ENCODE measurements at places on chromosomes 6 and 20.

DNA sequence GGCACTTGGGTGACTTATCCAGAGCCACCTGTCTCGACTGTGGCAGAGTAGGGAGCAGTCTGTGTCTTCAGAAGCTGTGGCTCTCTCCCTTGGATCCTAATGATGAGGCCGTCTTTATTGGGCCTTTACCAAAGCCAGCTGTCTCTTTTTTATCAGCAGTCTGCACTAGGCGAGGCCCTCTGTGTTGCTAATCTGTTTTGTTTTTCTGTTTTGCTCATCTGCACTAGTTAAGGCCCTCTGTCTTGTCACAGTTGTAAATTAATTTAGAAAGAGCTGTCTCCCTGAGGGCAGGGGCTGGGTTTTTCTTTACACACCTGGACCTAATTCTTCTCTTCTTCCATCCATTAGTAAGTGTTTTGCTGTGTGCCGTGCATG lies 45.0 kb downstream of the CDS2 start:
- DNase-seq = no peak

DNA sequence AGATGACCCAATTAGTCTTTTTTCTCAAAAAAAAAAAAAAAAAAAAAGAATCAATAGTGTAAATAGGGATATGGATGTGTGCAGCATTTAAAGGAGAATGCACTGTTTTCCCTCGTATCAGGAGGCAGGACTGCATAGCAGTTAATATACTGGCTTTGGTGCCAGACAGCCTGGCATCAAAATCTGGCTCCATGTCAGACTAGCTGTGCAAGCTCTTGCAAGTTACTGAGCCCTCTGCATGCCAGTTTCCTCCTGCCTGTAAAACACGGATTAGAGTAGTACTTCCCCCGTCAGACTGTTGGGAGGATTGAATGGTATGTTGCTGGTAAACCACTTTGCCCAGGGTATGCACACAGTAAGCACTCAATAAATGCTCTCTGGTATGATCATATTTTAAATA lies 594.2 kb upstream of the CHD6 start:
- DNase-seq = no peak

DNA sequence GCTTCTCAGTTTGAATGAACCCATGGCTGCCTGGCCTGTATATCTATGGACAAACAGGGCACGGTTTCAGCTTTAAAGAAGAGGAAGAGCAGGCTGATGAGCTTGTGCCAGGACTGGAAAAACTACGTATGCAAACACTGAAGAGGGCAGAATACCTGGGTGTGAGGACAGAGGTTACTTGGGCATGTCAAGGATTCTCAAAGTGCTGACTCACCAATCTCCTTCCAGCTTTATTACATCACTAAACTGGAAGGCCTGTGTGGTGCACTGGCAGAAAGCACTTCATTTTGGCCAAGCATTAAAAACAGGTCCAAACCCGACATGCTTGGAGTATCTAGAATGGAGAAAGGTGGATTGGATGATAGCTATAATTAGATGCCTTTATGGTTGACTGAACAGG lies 95.2 kb downstream of the GMPR start:
- no peak for DNase-seq

DNA sequence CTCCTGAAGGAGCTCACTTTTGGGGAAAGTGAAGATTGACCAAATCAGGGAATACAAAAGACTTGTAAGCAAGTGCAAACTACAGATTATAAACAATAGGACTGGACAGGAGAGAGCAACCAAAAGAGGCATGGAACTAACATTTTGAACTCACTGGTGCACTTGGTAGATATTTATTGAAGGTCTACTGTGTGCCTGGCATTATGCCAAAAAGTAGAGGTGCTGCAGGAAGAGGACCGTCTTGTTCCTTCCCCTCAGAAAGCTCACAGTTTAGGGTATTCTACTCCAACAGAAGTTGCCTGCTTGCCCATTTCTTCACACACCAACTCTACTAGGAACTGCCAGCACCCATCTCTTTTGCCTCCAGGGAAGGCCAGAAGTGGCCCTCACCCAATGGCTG lies 10.0 kb upstream of the TSHZ2 start:
- no peak for DNase-seq

- no peak for DNase-seq
Measured at GRCh38 chr20:51696304-51697071, 71.7 kb downstream of the ATP9A start.

DNA sequence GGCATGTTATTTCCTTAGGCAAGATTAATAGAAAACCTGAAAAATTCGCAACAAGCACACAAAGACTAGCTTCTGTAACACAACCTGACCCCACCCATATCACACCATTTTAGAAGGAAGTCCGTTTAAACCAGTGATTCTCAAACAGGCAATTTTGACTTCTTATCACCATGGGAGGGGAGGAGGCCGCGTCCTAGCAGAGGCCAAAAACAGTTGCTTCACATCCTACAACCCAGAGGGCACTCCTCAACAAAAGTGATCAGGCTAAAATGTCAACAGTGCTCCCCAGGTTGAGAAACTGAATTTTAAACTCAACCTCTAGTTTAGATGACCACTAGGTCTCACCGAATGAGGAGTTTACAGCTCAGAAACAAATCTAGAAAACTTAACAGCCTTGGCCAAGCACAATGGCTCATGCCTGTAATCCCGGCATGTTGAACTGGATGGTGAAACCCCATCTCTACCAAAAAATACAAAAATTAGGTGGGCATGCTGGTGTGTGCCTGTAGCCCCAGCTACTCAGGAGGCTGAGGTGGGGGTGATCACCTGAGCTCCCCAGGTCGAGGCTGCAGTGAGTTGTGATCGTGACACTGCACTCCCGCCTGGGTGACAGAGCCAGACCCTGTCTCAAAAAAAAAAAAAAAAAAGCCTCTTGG lies 3.4 kb downstream of the SNX5 start:
- no peak for DNase-seq

GRCh38 chr6:45625191-45625664 lies 247.5 kb upstream of the SUPT3H start:
- no peak for DNase-seq

DNA sequence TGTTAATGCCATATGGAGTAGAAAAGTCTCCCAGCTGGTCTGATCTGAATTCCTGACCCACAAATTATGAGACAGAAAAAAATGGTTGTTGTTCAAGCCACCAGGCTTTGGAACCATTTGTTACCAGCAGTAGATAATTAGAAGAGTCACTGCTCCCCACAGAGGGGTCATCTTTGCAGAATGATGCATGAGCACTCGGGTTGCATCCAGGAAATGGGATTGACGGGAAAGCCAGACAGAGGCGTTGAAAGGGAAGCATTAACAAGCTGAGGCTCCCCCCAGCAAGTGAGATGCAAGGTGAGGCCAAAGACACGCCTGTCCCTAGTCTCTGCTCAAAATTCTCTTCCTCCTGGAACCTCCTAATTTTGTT lies 182.5 kb downstream of the SYNDIG1 start:
- no peak for DNase-seq

DNA sequence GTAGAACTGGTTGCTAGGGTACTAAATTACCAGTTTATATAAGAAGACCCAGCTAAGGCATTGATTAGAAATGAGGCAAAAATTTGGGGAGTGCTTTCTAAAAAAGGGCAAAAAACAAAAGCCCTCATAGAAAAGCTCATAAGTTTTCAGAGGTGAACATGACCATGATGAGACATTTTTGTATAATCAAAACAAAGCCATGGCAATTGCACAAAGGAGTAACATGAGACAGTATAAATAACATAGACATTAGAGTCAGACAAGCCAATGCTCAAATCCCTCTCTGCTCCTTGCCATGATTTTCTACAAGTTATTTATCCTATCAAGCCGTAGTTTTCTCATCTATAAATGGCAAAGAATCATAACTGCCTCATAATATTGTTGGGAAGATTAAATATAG lies 112.2 kb upstream of the ADTRP start:
- no peak for DNase-seq

GRCh38 chr20:12902992-12903391 lies 105.8 kb upstream of the SPTLC3 start:
- DNase-seq = no peak

GRCh38 chr6:112780498-112781096 lies 433.5 kb downstream of the RFPL4B start:
- no peak for DNase-seq

- no peak for DNase-seq
Measured at GRCh38 chr20:12130781-12131180, 213.1 kb downstream of the BTBD3 start.

DNA sequence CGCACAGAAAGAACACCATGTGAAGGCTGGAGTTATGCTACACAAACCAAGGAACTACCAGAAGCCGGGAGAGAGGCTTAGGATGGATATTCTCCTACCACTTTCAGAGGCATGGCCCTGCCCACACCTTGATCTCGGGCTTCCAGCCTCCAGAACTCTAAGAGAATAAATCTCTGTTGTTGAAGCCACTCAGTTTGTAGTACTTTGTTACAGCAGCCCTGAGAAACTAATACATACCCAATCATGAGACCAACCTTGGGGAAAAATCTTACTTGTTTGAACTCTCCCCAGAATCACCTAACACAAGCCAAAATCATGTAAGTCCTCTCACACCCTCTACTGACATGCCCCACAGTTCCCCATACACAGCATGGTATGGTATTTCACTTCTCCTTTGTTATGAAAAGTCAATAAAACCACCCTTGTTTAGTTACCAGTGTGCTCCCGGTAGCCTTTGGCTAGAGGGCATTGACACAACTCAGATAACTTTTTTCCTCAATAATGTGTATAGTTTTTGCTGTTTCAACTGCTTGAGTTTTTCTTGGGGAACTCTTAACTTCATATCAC lies 40.7 kb upstream of the SLC2A12 start:
- no peak for DNase-seq

GRCh38 chr6:114833211-114833610 lies 490.4 kb upstream of the HS3ST5 start:
- no peak for DNase-seq

DNA sequence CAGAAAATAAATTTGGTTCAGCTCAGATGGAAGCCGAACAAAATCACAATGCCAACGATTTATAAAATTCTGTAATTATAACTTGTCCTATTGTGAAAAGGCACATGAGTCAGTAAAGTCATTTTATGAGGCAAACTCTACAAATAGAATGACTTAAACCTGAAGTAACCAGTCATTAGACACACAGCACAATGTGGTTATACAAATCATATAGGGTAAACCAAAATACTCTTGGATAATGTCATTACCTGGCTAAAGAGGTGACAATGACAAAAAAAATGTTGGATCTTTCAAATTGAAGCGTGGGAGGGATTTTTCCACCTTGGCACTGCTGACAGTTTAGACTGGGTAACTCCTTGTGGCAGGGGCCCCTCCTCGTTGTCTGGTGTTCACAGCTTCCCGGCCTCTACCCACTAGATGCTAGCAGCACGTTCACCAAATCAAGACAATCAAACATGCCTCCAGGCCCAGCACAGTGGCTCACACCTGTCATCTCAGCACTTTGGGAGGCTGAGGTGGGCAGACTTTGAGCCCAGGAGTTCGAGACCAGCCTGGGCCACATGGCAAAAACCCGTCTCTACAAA lies 5.0 kb downstream of the ANKRD60 start:
- no peak for DNase-seq

GRCh38 chr20:1434571-1435336 lies 31.9 kb downstream of the NSFL1C start:
- DNase-seq = peak; percentile 31

DNA sequence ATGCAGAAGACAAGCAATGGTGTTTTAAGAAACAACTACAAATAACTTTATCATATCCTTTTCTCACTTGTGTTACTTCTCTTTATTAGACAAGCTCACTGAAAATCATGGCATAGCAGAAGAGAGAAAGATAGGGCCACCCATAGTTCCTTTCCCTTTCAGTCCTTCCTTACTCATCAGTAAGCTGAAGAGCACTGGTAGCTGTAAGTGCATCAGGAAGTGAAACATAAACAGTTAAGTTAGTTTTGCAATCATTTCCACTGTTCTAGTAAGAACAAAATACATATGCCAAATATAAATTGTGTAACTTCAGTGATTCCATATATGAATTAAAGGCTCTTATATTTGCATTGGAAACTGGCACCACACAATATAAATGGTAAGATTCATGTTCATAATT lies 220.1 kb downstream of the HACE1 start:
- DNase-seq = no peak
